Left lobe of liver (tissue), 2 donors: ENCODE measurements at places on chromosomes 2 and 18.

DNA sequence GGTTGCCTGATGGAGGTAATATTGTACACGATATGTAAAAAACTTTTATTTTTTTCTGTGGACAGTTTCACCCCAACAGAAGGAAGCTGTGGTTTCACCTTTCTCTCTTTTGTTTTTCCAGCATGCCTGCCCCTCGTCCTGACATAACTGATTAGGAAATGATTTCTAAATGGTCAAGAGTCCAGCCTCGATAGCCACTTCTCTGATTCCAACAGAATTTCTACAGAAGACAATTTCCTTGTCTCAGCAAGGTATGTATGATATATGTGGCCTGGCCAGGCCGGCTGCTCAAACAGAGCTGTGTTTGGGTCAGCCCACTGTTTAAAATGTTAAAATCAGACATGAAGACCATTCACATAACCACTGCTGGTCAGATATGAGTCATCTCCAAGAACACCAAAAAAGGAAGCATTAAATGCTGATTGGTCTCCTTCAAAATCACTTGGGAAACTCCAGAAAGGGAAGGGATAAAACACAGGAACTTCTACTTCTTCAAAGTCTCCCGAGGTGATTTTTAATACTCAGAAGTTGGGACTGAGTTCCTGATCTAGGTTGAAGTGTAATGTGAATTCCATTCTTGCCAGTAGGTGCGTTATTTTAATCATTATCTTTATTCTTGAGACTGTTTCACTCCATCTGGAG, 22.3 kb downstream of the ATP8B1 start:
- DNase-seq, result no peak

DNA sequence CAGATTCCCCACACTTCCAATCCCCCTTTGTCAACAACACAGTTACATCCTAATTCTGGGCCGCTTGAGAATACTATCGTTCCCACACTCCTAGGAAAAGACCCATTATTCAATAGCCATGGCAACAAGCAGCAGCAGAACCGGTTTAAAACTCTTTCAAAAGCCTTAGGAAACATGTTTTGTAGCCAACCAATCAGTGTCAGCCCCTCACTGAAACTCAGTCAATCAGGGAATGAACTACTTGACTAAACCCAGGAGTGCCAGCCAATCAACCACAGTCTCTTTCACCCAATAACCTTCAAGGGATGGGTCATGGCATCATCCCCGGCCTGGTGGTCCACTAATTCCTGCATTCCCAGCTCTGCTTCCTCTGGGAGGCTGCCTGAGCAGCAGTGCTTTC, 204.8 kb upstream of the HS6ST1 start:
- DNase-seq, result no peak

- no peak for DNase-seq
Observed at GRCh38 chr2:96547203-96547641, 10.7 kb downstream of the ARID5A start.

GRCh38 chr18:68797871-68798270, at the start of gene CCDC102B:
Gene CCDC102B (plus strand): TSS chr18:68798080. CDS start chr18:68836764, 38,684 bp downstream.
- DNase-seq, result no peak

GRCh38 chr2:76861708-76862107, 660.5 kb downstream of the LRRTM4 start:
- DNase-seq, result no peak

GRCh38 chr18:1104181-1104881, 199.7 kb downstream of the ADCYAP1 start:
- DNase-seq, result no peak

GRCh38 chr2:86598966-86599365, 24.7 kb downstream of the RNF103 start:
- DNase-seq, result no peak

DNA sequence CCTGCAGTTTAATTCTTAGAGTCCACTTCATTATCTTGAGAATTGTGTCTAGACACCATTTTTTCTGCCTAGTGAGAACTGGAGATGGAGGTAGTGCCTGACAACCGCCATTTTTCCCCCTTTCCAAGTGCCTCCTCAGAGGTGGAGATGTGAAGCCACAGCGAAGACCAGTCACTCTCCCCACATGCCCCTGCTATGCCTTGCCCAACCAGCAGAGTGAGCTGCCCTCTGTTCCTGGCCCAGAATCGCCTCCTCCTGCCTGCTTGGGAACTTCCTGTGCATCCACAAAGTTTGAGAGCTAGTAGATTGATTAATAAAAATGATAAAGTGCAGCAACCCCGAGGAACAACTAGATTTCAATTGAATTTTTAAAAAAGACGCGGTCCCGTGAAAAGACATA, 123.3 kb downstream of the CLIP4 start:
- DNase-seq, result no peak

DNA sequence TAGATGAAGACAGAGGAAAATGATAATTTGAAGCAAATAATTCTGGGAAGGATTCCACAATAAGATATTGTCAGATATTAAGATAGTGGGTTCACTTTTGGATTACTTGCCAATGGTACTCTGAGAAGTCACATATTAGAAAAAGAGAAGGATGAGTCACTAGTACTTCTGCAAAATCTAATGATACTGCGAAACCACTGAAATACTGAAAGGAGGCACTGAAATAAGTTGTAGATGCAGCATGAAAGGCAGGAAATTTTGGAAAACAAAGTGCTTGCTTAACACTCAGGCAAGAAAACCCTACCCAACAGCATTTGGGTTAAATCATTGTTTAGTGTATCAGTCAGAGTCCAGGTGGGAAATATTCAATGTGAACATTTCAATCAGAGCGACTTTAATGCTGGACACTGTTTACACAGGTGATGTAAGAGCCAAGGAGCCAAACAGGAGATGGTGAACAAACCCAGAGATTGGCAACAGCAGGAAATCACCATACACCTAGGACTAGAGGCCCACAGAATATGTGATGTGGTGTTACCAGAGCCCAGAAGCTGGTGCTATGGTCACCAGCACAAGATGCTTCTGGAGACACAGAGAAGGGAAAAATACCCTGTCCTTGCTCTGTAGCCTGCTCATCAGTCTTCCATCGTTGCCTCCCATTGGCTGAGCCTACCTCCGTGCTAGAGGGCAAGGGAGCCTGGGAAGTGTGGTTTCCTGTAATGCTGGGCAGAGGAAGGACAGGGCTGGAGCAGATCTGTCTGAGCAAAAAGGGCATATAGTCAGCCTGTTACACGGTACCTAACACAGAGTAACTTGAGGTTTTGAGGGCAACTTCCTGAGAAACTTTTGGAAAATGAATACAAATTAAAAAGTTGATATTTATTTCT, 204.7 kb upstream of the ITGA4 start:
- DNase-seq, result no peak

GRCh38 chr2:204538182-204539018, 6.9 kb upstream of the PARD3B start:
- DNase-seq, result no peak

- DNase-seq, result no peak
Observed at GRCh38 chr2:125684256-125684655, 971.7 kb upstream of the GYPC start.

DNA sequence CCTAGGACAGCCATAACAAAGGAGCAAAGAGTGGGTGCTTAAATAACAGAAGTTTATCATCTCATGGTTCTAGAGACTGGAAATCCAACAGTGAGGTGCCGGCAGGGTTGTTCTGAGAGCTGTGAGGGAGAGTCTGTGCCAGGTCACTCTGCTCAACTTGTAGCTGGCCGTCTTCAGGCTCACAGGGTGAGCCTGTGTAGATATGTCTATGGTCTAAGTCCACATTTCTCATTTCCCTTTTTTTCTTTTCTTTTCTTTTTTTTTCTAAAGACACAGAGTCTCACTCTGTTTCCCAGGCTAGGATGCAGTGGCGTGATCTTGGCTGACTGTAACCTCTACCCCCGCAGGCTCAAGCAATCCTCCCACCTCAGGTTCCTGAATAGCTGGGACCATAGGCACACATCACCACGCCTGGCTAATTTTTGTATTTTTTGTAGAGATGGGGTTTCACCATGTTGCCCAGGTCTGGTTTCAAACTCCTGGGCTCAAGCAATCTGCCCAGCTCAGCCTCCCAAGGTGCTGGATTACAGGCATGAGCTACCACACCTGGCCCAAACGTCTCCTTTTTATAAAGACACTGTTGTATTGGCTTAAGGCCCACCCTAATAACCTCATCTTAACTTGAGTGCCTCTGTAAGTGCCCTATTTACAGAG, 142.2 kb downstream of the SP3 start:
- DNase-seq, result no peak

DNA sequence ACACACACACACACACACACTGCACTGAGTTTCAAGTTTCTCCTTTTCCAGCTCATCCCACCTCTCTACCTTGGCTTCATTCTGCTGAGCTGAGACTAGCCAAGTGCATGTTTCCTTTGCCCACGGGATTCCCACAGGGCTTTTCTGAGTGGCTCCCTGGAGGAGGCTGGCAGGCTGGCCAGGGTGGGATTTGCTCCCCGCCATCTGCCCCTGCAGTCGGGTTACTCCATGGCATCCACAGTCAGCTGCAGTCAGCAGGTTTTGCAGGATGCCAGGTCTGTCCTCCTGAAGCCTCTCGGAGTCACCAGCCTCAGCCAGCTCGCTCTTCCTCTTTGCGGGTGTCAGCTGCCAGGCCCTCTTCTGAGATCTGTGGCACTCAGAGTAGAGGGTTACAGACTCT, 783.7 kb upstream of the SOX11 start:
- DNase-seq, result no peak

DNA sequence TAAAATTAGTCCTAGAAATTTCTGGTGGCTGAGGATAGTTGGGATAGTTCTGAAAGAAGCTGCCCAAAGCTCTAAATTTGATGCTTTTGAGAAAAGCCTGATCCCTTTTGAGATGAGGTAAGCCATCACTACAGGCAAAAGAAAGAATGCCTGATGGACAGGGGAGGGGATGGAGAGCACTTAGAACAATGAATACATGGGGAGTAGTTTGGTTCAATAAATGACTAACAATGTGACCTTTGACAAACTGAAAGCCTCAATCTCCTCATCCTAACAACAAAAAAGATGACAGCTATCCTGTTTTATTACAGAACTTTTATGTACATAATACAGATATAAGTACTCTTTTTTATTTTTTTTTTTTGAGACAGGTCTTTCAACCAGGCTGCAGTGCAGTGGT, 42.7 kb downstream of the GFPT1 start:
- no peak for DNase-seq

DNA sequence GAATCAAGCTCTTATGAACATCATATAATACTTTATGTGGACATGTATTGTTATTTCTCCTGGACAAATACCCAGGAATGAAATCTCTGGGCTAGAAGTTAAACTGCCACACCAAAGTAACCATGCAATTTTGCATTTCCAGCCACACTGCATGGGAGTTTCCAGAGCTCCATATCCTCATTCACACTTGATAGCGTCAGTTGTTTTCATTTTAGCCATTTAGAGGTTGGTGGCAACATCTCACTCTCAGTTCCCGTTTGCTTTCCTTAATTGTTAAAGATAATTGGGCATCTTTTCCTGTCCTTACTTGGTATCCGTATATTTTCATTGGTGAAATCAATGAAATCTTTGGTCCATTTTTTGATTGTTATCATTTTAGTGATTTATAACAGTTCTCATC, 47.8 kb downstream of the SH3YL1 start:
- DNase-seq, result no peak

DNA sequence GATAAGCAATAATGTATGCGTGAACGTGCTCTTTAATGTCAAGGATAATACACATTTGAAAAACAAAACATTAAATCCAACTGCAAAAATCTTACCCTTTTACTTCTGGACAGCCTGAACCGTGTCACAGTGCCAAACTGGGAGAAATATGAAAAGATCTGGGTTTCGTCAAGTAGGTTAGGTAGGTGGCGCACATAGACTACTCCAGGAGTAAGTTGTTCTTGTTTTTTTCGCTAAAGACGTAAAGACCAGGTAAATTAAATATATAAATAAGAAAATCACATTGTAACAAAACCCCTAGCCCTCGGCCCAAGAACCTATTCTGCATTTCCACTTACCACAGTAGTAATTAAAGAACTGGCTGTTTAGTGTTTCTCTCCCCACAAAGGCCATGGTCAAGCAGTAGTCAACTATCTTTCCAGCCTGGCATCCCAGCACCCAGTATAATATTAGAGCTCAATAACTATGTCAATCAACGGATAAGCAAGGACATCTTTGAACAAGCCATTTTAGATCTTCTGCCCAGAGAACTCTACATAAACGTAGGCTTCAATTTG, 1.1 kb downstream of the NIFK start:
- DNase-seq, result no peak

- DNase-seq, result no peak
Observed at GRCh38 chr2:600542-601386, 76.4 kb downstream of the TMEM18 start.

GRCh38 chr2:31075431-31075830, 62.8 kb downstream of the GALNT14 start:
- DNase-seq, result no peak

DNA sequence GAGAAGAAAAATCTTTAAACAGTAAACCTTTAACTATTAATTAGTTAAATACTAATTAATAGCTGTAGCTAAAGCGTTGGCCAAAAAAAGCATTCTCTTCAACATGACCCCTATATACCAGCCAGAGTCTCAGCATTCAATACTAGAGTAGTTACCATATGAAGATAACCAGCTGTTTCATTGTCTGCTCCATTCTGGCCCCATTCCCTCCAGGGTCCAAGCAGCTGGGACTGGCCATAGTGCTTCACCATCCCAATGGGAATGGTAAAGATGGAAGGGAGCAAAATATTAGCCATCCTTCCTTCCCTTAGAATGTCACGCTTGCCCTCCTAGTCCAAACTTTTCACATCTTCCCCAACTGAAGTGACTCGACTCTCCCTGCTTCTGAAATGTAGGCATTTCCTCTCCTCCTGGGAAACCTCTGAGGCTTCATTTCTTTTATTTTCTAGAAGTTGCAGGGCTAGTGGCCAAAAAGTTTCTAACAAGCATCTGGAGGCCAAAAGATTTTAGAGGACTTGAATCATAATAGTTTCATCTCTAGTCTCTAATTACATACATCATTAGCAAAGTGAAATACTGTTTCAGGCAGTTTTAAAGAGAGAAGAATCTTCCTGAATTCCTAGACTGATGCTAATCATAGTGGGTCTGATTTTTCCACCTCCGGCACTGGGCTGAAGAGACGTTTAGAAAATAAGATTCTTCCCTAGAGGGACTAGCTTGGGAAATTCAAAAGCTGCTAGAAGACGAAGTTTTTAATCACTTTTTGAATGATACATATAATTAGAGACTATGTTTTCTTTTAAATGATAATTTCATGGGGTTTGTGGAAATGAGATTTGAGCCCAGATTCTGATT, 52.7 kb downstream of the CCDC68 start:
- no peak for DNase-seq

- DNase-seq, result no peak
Observed at GRCh38 chr2:187495324-187495723, 47.3 kb upstream of the CALCRL start.

GRCh38 chr18:41569867-41570266, 385.2 kb upstream of the PIK3C3 start:
- DNase-seq, result no peak
